DMS53 (cell line): ENCODE measurements at places on chromosomes 12 and 14.

DNA sequence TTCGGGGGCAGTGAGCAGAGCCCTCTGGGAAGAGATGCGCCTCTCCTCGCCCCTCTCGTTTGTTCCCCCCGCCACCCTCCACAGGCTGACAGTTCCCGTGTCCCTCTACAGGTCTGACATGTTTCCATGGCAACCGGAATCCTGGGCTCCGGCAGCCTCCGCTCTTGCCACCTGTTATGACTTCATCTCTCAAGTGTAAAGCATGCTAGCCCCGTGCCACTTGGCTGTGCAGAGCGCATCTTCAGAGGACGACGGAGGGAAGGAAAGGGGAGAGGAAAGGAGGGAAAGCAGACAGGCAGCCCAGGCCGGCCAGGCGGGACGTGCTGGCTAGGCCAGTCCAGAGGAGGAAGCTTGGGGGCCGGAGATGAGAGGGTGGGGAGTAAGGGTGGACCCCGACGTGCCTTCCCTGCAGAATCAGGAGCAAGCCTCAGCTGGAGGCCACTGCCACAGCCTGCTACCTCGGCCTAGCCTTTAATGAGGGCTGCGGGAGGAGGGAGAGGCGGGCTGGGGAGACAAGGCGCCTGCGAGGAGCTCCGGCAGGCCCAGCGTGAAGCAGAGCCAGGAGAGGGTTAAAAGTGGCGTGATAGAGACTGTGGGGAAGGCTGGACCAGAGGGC, 214.3 kb downstream of the DPF3 start:
- peak; percentile 36 for DNase-seq

DNA sequence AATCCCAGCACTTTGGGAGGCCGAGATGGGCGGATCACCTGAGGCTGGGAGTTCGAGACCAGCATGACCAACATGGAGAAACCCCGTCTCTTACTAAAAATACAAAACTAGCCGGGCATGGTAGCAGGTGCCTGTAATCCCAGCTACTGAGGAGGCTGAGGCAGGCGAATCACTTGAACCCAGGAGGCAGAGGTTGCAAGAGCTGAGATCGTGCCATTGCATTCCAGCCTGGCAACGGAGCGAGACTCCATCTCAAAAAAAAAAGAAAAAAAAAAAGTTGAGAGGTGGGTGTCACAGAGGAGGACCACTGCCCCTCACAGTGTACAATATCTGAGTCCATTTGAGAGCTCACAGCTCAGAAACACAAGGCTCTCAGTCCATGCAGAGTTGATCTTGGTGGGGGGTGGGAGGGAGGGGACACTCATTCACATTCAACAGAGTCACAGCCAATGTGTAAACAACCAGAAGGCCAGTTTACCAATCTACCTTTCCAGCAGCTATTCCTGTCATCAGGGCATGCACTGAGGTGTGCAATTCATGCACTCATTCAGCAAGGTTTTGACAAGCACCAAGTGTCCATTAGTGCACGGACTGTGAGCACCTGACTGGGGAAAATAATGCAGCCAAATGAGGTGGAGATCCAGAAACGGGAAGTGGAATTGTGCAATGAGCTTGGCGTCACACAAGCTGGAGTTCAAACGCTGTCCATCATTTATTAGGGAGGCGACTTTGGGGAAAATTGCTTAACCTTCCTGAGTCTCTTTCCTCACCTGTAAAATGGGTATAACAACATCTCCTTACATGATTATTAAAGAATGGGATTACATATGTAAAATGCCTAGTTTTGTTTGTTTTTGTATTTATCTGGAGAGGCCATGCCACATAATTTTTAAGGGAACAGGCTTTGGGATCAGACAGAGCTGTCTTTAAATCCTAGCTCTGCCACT, 4.4 kb upstream of the EIF5 start:
- peak; percentile 15 for DNase-seq

GRCh38 chr12:12807970-12808702, 5.0 kb upstream of the DDX47 start:
- peak; percentile 98 for DNase-seq

DNA sequence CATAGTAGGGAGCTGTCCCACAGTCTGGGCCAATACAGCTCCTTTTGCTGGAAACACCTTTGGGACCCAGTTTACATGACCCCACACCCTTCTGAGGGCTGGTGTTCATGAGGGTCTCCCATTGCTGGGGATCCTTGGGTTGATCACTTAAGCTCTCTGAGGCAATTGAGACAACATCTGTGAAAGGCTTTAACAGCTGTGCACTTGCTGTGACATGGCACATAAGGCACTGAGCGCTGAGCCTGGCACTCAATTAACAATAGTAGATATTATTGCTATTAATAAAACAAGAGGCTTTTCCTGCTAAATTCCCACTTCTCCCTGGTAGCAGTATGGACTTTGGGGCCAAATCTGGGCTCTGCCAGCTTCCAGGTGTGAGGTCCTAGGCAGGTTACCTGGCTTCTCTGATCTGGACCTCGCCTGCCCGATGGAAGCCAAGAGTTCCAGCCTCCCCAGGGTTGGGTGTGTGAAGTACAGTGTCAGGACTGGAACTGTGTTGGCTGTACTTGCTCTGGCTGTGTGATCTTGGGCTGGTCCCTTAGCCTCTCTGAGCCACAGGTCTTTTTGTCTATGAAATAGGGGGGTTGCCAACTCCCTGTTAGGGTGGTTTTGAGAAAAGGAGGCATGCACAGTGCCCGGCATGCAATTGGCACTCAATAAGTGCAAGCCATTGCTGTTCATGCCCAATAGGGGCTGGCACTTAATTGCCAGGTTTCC, 3.1 kb downstream of the SH2B3 start:
- no peak for DNase-seq

DNA sequence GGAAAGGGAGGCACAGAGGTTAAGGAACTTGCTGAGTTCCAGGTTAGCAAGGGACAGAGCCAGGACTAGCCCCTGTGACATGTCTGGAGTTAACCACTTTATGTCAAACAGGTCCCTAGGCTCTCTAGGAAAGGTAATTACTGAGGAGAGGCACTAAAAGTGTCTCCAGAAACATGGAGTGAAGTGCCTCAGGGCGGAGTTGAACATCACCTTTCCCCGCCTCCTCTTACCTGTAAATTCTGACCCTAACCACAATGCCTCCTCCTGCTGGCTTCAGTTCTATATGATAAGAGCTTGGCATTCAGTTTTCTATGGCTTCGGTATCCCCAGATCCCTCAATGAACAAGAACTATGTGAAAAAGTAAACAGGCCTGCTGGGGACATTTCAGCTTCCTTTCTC, 18.1 kb downstream of the RPH3A start:
- no peak for DNase-seq

- DNase-seq, result no peak
Measured at GRCh38 chr12:32047357-32048212, 59.1 kb upstream of the BICD1 start.

DNA sequence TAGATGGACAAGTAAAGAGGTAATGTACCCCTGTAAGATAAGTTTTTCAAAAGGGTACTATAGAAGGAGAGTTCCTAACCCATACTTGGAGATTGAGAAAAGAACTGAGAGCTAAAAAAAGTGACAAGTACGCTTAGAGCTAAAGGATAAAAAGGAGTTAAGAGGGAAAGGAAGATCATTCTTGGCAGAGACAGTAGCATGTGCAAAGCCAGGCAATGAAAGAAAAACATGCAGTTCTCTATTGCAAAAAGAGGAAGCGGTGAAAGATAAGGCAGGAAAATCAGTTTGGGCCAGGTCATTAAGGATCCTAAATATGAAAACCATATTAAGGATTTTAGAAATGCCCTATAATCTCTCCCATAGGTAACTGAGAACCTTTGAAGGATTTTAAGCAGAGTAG, 500.4 kb upstream of the GARIN6 start:
- DNase-seq, result no peak

GRCh38 chr12:2797721-2798418, 3.1 kb downstream of the FKBP4 start:
- DNase-seq, result no peak
